Stimulated activated CD8-positive, alpha-beta memory T cell treated with anti-CD3 and anti-CD28 coated beads, Interleukin-7, amount 100 ng/mL, for 24 hours (primary cell): ENCODE measurements at places on chromosomes 11 and 22.

DNA sequence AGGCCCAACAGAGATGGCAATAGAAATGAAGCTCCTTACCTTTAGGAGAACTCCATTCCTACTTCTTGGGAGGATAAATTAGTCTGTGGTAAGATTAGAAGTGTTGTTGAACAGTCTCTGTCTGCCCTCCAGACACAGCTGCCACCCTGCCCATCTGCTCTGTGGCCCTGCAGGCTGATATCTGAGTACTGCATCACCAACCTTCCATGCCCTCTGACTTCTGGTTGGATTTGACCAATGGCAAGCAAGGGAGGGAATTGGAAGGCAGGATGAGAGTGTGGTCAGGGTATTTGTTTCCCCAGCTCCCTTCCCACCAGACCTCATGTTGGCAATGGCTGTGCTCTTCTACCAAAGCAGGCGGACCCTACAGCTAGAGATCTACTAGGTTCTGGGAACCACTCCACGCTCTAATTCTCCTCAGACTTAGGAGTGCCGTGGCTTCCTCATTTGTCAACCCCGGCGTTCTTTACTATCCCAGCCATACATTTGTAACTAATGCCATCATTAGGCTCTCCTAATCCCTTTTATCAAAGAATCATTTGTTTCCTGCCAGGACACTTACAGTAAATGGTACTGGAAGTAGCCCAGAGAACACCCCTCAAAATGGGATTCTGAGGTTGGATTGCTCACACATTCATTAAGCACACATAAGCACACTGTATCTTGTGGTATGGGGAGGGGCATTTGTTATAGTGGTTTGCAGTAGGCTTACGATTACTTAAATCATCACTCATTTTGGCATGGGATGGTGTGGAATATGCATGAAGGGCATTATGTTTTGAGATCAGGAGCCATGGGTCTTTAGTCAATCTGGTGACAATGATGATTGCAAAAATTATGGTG lies 35.4 kb upstream of the CD44 start:
- DNase-seq, result no peak

DNA sequence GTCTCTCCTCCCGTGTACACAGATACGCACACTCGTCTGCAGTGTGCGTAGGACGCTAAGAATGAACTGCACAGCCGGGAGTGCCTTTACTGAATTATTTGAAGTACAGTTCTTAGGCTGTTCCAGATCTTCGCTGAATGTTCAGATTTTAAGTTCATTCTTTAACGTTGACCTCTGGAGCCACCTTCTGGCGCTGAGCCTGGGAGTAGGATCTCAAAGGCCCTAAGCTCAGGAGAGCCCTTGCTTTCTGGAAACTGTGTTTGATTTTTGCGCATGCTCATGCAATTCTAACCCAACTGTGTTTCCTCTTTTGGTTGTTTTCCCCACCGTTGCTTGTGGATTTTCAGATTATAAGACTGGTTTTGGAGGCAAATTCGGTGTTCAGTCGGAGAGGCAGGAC lies 22.8 kb downstream of the CTTN start:
- no peak for DNase-seq

- no peak for DNase-seq
Measured at GRCh38 chr22:44531487-44531886, 33.5 kb upstream of the RTL6 start.

DNA sequence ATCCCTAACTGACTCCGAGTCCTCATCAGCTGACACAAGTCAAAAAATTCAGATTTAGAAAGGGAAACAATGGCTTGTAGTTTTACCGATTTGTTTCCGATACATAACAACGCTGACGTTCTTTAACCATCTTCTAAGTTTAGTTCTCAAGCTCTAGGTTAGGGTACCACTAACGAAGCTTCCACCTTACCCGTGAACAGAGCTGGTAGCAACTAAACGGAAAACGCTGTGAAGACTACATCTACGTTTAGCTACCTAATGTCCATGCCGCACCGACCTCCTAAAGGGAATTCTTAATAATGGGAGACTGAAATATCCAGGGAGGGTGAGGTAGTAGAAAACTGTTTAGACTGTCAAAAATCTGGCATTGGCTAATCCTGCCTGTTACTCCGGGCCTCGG lies 1.0 kb downstream of the NUP98 start:
- no peak for DNase-seq
